Left lobe of liver (tissue), 2 donors: ENCODE measurements at places on chromosomes 4 and X.

DNA sequence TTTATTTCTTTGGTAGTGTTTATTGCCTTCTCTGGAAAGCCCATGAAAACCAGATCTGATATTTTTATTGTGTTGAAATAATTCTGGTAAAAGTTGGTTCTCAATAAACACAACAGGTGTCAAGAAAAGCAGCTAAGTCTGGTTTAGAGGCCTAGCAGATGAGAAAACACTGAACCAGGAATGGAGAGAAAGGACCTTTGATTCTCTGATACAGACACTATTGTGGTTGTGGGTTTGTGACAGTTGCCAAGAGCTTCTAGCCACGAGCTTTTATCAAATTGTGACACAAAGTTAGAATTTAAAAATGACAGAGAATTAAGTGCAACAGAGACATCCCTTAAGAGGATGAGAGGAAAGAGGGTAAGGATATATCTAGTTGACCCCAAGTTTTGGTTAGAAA, 42.6 kb downstream of the DDIT4L start:
- no peak for DNase-seq

GRCh38 chr4:1241936-1242505, 6.9 kb downstream of the CTBP1 start:
- DNase-seq = peak; percentile 50

DNA sequence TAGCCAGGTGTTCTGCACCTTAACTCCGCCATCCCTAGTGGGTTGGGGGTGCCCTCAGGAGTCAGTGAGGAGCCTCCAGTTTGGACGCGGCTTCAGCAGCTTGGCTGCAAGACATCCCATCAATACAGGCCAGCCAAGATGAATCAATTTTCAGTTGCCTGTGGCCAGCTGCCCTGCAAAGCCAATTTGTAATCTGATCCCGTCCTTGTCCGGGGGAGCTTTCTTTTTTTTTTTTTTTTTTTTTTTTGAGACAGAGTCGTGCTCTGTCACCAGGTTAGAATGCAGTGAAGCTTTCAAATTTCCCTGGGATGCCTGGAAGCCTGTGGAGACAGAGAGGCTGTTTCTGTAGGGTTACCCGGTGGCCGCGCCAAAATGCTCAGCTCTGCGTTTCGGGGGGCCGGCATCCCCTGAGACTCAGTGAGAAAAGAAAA, 192.5 kb downstream of the ASMT start:
- DNase-seq = no peak

GRCh38 chrX:45142185-45142584, 58.5 kb downstream of the DIPK2B start:
- no peak for DNase-seq

GRCh38 chr4:121479808-121480207, 99.0 kb upstream of the QRFPR start:
- DNase-seq = no peak
